ENCODE measurements at places on chromosomes 4 and X. TPM values are rescaled to one million over a fixed set of nuclear protein-coding genes. Genes with fewer than 3 reads are reported as not detected.

DNA sequence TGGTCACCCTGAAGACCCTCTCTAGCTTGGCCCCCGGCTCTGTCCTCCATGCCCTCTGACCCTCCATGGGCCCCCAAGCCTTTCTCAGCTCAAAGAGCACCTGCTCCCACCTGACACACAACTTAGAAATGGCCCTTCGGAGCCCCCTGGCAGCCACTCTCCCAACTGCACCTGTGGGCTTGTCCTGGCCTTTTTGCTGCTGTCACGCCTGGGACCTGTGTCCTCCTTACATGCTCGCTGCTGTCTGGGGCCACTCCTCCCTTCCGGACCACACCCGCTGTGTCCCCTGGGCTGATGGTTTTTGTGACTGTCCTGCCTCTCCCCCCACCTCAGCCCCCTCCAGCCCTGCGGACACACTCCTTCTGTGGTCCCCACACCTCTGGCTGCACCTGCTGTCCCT, 106.2 kb upstream of the AFAP1 start:
- H3K27me3 ChIP-seq, result no peaks in the 10 kb centered on the region

DNA sequence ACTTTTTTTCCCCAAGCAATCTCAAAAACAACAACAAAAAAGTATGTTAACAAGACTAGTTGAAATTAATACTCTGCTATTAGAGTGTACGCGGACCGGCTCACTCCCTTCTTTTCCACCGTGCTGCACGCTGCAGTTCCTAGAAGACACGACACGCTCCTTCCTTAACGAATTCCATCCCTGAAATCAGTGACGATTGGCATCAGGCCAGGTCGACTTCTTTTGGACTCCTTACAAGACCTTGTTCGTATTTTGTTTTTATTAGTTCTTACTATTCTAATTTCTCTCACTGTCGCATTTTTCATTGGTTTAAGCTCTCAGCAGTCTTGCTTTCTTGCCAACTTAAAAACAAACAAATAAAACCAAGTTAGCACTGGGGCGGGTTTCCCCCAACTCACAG, 175.8 kb upstream of the PITX2 start:
- no peaks in the 10 kb centered on the region for H3K36me3 ChIP-seq
- no peaks in the 10 kb centered on the region for H3K27me3 ChIP-seq
- peaks cover 39% of the 10 kb centered on the region for H3K4me1 ChIP-seq
- no peak overlapping the region for H3K4me3 ChIP-seq

GRCh38 chr4:54687887-54688841, 30.4 kb downstream of the KIT start:
- no peak overlapping the region for H3K4me3 ChIP-seq
- peaks cover 10% of the 10 kb centered on the region for H3K4me1 ChIP-seq
- no peak for DNase-seq
- no peaks in the 10 kb centered on the region for H3K36me3 ChIP-seq
- peaks cover 4% of the 10 kb centered on the region for H3K27me3 ChIP-seq

DNA sequence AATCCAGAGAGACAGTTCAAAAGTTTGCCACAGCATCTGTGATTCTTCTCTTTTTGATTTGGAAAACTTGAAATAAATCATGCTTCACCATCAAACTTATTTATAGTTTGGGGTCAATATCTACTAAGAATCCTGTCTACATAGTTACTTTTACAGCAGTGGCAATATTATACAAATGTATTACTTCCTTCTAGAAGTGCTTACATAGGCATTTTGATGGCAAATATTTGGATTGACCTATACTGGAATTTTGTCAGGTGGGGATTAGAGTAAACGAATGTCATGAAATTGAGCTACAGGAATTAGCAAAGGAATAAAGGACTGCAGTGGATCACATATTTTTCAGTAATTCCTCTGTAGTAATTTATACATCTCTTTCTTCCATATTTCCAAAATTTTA, 1885.5 kb upstream of the ADGRL3 start:
- no peaks in the 10 kb centered on the region for H3K27me3 ChIP-seq
- H3K4me3 ChIP-seq, result no peak overlapping the region
- no peak overlapping the region for H3K27ac ChIP-seq
- no peaks in the 10 kb centered on the region for H3K4me1 ChIP-seq

PDK3 gene
- 50.3 TPM for total RNA-seq

GRCh38 chr4:13162886-13163285, 321.3 kb downstream of the RAB28 start:
- H3K27ac ChIP-seq, result no peak overlapping the region
- peaks cover 6% of the 10 kb centered on the region for H3K4me1 ChIP-seq
- no peak for DNase-seq
- H3K27me3 ChIP-seq, result no peaks in the 10 kb centered on the region
- no peak overlapping the region for H3K4me3 ChIP-seq

DNA sequence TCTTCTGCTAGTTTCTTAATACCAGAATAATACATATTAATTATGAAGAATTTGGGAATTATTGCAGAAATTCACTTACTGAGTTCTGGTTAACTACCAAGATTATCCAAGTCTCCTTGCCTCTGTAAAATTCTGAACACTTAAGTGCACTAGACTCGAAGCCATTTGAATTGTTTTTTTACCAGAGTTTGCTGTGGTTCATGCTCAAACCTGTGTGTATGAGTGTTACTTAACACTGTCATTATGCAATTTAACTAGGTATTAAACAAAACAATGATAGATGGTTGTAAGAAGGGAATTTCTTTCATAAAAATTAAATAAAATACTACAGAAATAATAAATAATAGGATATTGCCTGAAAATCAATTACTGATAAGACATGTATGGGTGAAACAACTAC, 145.6 kb upstream of the FAT4 start:
- H3K27me3 ChIP-seq, result no peaks in the 10 kb centered on the region
- no peak for DNase-seq
- no peak overlapping the region for H3K4me3 ChIP-seq
- H3K4me1 ChIP-seq, result no peaks in the 10 kb centered on the region
- no peak overlapping the region for H3K27ac ChIP-seq

DNA sequence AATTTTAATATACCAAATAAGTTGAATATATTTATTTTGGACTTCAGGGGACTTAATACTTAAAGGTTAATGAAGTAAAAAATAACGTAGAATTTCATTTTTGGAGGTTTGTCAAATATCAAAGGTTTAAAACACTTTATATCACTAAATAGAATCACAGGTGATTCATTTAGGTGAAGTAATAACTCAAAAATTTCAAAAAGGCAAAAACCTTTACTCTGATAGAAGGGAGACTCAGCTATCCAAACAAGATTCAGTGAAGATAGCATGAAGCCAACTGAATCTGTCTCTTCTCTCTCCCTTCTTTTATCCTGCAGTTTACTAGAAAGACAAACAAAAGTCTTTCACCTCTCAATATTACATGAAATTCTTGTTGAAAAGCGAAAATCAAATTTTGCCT, 110.2 kb upstream of the CYSLTR1 start:
- no peak overlapping the region for H3K27ac ChIP-seq
- DNase-seq, result no peak
- H3K4me1 ChIP-seq, result no peaks in the 10 kb centered on the region
- no peak overlapping the region for H3K4me3 ChIP-seq
- H3K27me3 ChIP-seq, result no peaks in the 10 kb centered on the region

DNA sequence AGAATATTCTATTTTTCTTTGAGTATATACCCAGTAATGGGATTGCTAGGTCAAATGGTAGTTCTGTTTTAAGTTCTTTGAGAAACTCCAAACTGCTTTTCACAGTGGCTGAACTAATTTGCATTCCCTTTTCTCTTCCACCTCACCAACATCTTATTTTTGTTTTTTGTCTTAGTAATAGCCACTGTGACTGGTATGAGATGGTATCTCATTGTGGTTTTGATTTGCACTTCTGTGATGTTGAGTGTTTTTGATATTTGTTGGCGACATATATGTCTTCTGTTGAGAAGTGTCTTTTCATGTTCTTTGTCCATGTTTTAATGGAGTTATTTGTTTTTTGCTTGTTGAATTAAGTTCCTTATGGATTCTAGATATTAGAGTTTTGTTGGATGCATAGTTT, 24.4 kb downstream of the AIMP1 start:
- H3K4me3 ChIP-seq, result no peak overlapping the region
- H3K27me3 ChIP-seq, result no peaks in the 10 kb centered on the region
- no peak overlapping the region for H3K27ac ChIP-seq
- H3K4me1 ChIP-seq, result no peaks in the 10 kb centered on the region
- H3K36me3 ChIP-seq, result peaks cover 5% of the 10 kb centered on the region

DNA sequence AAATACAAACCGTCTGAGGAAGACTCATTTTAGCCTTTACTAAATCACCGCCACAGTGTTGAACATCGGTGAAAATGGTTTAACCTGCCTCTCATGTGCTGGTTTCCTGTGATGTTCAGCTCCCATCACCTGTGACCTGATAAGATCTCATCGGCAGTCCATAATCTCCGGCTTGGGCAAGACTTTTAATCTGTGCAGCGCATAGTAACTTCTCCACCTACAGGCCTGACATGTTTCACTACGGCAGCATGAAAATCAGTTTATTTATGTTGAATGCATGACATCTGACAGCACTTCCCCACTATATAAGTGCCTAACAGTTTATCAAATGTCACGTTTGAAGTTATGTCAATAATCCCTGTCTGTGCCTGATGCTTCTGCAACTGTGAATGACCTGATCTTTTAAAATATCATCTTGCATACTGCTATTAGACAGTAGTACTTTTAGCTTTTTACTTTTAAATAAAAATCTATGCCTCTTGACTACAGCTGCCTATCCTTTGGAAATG, 1919.8 kb upstream of the AGA start:
- no peaks in the 10 kb centered on the region for H3K36me3 ChIP-seq
- no peak overlapping the region for H3K27ac ChIP-seq
- DNase-seq, result no peak
- no peaks in the 10 kb centered on the region for H3K27me3 ChIP-seq
- H3K4me1 ChIP-seq, result no peaks in the 10 kb centered on the region
- no peak overlapping the region for H3K4me3 ChIP-seq

KLB gene
- not detected for total RNA-seq

GRCh38 chr4:187999406-187999932, 3.9 kb downstream of the ZFP42 start:
- no peak overlapping the region for H3K4me3 ChIP-seq
- H3K27ac ChIP-seq, result no peak overlapping the region
- DNase-seq, result no peak
- no peaks in the 10 kb centered on the region for H3K27me3 ChIP-seq

DNA sequence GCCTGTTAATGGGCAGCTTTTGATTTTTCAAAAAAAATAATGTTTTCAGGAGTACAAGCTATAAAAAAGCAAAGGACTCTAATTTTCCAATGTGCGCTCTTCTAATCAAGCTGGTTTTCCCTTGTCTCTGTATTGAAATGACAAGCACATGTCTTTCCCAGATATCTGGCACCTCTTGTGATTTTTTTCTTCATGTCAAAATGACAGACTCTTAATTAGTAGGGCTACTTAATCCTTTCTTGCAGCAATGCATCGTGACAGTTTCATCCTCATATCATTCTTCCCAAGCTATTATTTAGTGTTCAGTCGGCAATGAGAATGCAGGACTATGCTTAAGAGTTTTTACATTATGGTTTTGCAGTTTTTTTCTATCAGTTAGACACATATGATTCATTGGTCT, 139.5 kb downstream of the MAGEC1 start:
- no peaks in the 10 kb centered on the region for H3K36me3 ChIP-seq
- no peak overlapping the region for H3K4me3 ChIP-seq
- H3K27ac ChIP-seq, result no peak overlapping the region
- no peaks in the 10 kb centered on the region for H3K27me3 ChIP-seq

MAGED1 gene
- total RNA-seq, result 181 TPM

GRCh38 chr4:89007338-89007939, 49.5 kb downstream of the FAM13A start:
- no peaks in the 10 kb centered on the region for H3K27me3 ChIP-seq
- no peak for DNase-seq
- H3K4me3 ChIP-seq, result no peak overlapping the region
- H3K4me1 ChIP-seq, result no peaks in the 10 kb centered on the region
- peaks cover 12% of the 10 kb centered on the region for H3K36me3 ChIP-seq

DNA sequence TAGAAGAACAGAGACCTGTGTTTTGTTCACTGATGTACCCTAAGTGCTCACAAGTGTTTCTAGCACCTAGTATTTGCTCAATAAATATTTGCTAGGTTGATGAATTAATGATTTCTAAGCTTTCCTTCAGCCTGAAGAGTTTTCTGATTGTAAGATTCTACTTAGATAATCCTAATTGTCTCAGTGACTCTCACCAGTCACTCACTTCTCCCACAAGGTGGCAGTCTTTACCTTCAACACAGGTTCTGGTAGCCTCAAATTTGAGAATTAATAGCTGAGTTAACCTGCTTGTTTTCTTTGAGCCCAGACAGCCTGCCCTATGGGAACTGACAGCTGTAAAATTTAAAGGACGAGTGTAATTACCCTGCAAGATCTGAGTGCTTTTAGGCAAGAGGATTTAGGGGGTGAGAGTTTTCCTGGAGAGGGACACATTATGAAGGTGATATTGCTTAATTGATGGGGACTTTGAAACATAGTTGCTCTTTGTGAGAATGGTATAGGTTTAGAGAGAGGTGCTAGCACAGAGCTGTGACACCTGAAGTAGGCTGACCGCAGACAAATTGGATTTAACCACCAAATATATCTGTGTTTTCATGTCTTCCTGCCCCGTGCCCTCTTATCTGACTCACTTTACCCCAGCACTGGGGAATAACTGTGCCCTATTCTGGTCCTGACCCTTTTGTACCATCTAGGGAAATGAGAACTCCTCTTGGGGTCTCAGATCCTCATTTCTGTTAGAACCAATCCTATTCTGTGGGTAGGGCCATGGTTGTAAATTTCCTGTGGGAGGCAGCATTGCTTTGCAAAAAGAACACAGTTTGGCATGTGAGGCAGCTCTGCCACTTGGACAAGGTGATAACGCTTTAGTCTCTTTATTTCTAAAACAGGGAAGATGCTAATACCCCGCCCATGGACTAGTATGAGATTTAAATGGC, 27.7 kb downstream of the CD38 start:
- H3K27ac ChIP-seq, result no peak overlapping the region
- H3K4me3 ChIP-seq, result no peak overlapping the region
- no peaks in the 10 kb centered on the region for H3K4me1 ChIP-seq
- no peaks in the 10 kb centered on the region for H3K27me3 ChIP-seq

GRCh38 chr4:58602731-58603359, 1492.7 kb upstream of the IGFBP7 start:
- H3K4me3 ChIP-seq, result no peak overlapping the region

ADAMTS3 gene
- total RNA-seq, result 2.0 TPM

DNA sequence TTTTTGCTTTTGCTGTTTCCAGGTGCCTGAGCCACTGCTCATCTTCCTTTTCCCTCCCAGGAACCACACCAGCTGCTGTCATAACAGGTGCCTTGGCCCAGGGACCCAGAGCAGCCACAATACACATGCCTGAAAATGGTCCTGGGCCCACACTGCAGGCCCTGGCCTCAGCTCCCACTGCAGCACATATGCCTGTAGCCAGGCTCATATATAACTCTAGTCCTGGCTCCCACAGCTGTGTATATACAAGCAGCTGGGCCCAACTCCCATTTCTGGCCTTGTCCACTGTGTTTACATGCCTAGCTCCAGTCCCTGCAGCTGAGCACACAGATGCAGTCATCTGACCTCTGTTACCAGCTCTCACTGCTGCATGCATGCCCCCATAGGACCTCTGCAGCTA, 930.5 kb downstream of the ADGRL3 start:
- H3K27ac ChIP-seq, result no peak overlapping the region
- H3K27me3 ChIP-seq, result no peaks in the 10 kb centered on the region
- H3K4me1 ChIP-seq, result no peaks in the 10 kb centered on the region
- no peaks in the 10 kb centered on the region for H3K36me3 ChIP-seq

GRCh38 chrX:143648705-143649104, 12.8 kb upstream of the SLITRK4 start:
- H3K27me3 ChIP-seq, result no peaks in the 10 kb centered on the region
- no peak overlapping the region for H3K4me3 ChIP-seq
- no peak overlapping the region for H3K27ac ChIP-seq
- peak; percentile 38 for DNase-seq
- H3K4me1 ChIP-seq, result no peaks in the 10 kb centered on the region

FAM184B gene
- 0.03 TPM for total RNA-seq
